ENCODE measurements at places on chromosomes 1 and 21. TPM values are rescaled to one million over a fixed set of nuclear protein-coding genes. Genes with fewer than 3 reads are reported as not detected.

Gene IGSF9
- total RNA-seq, result not detected

Gene ELAPOR1
- total RNA-seq, result 13.7 TPM

Gene MAD2L2
- total RNA-seq, result 22.7 TPM

Gene SPRR2E
- not detected for total RNA-seq

Gene RBBP5
- 32.9 TPM for total RNA-seq

Gene FLG2
- not detected for total RNA-seq

Gene CFHR3
- total RNA-seq, result not detected

Gene SPRR2B
- total RNA-seq, result not detected

Gene CKS1B
- total RNA-seq, result 12.2 TPM
